Muscle of leg (tissue), 16 donors: ENCODE measurements at places on chromosomes 16 and 17. TPM values are rescaled to one million over a fixed set of nuclear protein-coding genes. Genes with fewer than 3 reads are reported as not detected.

GRCh38 chr17:50820651-50821050, 14.7 kb upstream of the WFIKKN2 start:
- DNase-seq = no peak

PSMD7 gene
- 88.8 TPM for polyA plus RNA-seq

GRCh38 chr16:82034981-82035612, at the start of gene HSD17B2:
Gene HSD17B2, plus strand, starts transcription at chr16:82035253. Its CDS starts 172 bp downstream, at chr16:82035425.
- no peak for DNase-seq

DNA sequence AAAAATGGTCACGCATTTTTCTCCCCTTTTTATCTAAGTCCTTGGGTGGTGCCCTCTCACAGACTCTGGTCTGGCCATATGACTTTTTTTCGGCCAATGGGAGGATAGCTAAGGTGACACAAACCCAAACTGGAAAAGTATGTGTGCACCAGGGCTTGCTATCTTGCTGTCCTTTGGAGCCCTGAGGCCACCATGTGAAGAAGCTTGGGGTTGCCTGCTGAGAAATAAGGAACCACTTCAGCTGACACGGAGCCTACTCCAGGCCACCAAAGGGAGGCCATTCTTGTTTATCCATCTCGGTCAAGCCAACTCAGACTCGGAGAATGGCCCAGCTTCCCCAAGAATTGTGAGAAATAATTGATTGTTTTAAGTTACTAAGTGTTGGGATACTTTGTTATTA, 111.4 kb upstream of the ZFHX3 start:
- no peak for DNase-seq

DNA sequence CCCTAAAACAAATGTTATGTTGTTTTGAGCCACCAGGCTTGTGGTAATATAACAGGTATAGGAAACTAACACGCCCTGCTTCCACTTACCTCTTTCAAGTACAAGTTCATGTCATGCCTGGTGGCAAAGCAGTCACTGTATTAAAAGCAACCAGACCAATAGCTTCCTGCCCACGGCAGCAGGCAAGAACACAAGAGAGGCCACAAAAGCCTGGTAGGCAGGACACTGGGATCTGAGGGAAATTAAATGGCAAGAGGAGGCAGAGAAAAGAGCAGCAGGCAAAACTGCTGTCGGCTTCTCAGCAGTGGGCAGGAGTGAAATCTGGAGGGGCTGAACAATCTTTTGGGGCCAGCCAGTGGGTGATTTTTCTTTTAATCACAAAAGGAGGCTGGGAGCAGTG, 2.2 kb downstream of the CYTH1 start:
- DNase-seq = no peak

- no peak for DNase-seq
Observed at GRCh38 chr16:87847467-87847784, 21.9 kb downstream of the SLC7A5 start.

FBXL16 gene
- polyA plus RNA-seq = 0.39 TPM

DNA sequence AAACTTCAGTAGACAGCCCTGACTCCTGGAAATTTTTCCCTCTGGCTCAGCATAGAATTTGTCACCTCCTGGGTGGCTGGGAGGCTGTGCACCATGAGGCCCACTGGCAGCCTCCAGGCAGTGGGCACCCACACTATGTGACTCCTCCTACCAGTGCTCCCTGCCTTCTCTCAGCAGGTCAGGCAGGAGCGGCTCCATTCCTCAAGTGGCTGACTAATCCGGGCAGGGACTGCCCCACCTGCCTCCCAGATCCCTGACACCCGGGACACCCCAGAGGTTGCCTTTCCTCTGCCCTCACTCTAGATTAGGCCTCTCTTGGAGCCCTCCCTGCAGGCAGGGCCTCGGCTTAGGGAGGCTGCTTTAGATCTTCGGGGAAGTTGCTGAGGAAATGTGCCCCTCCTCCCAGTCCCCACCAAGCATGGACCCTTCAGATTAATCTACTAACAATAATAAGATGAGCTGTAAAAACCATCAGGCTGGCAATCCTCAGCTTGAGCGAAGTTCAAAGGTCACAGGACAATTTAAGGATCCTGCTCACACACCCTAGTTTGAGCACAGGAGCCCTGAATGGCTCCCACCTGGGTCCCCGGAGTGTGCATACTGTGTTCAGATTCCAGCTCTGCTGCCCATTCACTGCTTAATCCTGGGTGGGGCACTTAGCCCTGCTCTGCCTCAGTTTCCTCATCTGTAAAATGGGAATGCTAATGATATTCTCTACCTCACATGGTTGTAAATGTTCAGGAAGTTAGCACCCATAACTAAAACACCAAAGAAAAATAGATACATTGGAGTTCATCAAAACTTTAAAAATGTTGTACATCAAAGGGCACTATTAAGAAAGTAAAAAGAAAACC, 10.0 kb upstream of the MYCBPAP start:
- DNase-seq = no peak

TP53TG3 gene
- not detected for polyA plus RNA-seq

C1QL1 gene
- 2.2 TPM for polyA plus RNA-seq

GRCh38 chr17:75959051-75959838, 18.4 kb upstream of the FBF1 start:
- no peak for DNase-seq

DNA sequence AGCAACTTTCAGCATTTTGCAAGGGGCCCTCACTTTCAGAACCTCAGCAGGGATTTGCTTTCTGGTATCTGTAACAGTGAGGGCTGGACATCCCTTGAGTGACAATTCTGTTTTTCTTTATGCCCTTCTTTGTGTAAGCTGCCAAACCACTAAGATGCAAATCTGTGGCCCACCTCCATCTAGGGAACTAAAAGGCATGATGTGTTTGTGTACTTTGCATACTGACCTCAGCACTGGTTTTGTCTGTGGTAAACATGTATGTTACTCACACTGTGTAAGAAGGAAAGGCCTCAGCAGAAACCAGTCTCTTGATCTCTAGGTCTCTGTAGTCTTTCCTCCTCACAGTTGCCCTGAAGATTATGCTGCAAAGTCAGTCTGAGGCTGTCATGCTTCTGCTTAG, 396.6 kb upstream of the DYNLRB2 start:
- DNase-seq = no peak

DNA sequence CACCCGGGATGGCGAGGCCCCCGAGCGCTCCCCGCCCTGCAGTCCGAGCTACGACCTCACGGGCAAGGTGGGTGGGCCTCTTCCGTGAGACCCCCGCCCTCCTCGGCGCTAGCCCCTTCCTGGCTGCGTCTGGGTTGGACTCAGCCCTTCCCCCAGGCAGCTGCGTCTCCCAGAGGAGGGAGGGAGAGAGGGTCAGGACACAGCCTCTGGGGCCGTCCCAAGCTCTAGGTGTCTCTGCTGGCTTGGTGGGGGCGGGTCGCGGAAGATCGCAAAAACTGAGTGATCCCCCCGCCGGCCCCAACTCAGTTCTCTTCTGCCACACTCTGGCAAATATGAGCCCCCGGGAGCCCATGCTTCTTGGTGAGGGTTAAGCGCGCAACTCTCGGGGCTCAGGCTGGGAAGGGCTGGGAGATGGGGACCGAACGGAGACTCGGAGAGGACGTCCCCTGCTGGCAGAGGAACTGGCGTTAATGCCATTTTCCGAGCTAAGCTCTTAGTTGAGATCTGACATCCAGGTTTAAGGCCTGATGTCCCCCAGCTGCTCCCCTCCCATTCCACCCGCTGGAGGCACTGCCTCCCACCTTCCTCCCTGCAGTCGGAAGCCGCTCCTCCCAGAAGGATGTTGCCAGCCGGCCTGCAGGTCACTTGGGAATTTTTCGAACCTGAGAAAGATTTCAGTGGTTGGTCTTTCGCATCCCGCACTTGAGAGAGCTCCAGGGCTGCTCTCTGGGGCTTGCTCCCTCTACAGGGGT, 419 bp downstream of the RAB37 start:
- no peak for DNase-seq

DNA sequence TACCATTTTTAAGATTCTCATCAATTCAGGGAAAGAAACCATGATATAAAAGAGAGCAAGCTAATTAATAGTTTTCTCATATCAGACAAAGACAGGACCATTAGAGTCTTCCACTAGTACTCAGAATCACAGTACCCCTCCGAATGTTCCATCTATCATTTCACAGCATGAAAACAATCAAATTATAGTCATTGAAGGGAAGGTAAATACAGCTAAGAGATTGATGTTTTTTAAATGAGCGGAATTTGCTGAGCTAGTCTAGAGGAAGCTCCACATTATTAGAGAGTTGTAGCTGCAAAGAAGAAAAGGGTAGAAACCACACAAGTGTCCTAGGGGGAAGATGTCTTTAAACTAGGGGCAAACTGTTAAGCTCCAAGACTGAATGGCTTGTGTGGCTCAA, 808.9 kb downstream of the CDH11 start:
- DNase-seq = no peak

GRCh38 chr17:4839221-4839620, 6.1 kb downstream of the MINK1 start:
- DNase-seq = no peak

DNA sequence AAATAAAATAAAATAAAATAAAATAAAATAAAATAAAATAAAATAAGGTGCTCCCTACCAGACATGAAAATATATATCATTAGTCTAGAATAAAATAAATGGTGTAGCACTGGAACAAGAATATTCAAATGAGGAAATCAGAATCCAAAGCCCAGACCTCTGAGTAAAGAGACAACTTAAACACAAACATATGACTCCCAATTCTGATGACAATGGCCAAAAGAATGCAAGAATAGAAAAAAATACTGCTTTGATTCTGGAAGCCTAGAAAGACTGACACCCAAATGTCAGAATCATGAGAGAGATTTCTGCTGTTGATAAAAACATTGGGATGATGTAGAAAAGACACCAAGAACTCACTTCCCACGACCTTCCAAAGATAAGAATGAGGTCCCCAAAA, 27.9 kb downstream of the MYOCD start:
- no peak for DNase-seq

DNA sequence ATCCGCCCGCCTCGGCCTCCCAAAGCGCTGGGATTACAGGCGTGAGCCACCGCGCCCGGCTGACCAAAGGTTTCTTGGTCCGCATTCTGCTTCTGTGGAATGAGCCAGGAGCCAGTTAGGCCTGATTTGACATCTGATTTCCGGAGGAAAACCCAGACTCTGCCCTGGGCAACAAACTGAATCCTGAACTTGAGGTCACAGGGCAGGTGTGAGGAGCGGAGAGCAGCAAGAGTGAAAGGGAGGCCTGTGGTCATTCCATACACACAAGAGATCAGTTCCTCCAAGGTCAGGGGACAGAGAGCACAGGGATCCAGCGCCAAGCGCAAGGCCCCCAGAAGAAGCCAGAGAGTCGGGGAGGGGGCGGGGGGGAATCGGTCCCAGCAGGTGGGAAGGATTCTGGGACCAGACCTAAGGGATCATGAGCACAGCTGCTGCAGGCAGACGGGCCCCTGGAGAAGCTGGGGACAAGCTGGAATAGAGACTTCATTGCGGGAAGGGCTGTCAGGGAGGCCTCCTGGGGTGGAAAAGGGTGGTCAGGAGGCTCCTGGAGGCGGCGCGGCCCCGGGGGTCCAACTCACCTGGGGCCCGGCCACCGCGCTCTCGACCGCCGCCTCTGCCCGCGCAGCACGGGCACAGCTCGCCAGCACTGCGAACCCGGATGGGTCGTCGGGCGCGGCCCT, 436 bp downstream of the SHPK start:
- no peak for DNase-seq

GRCh38 chr16:85037050-85037410, 9.4 kb downstream of the KIAA0513 start:
- DNase-seq = peak; percentile 66

C1QTNF8 gene
- not detected for polyA plus RNA-seq

- no peak for DNase-seq
Observed at GRCh38 chr16:82295290-82296201, 125.5 kb upstream of the MPHOSPH6 start.

DNA sequence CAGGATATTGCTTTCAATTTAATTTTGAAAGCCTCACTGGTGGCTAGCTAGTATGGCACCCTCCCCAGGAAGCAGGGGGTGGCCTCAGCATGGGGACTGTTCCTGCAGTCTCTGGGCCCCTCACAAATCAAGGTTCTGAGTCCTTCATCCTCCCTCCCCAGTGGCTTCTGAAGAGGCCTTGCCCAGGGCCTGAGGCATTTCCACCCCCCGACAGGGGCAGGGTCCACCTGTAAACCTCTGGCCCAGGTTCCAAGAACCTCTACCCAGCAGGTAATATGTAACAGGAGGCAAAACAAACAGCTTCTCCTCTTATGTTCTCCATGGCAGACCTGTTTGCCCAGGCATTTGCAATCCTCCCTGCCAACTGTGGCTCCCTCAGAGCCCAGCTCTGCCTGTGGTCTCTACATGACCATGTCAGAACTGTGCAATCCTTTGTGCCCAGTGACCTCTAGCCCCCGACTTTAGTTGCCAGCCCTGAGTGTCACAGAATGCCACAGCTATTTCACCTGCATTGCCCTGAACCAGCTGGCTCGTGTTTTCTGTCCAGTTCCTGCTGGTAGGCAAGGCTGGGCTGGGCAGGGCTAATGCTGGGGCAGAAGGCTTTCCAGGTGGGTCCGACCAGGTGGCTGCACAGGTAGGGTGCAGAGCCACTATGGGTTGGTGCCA, 14.3 kb downstream of the ACSF2 start:
- no peak for DNase-seq

COA3 gene
- polyA plus RNA-seq = 59.5 TPM

GRCh38 chr17:80112471-80113032, 11.2 kb downstream of the GAA start:
- no peak for DNase-seq

DNA sequence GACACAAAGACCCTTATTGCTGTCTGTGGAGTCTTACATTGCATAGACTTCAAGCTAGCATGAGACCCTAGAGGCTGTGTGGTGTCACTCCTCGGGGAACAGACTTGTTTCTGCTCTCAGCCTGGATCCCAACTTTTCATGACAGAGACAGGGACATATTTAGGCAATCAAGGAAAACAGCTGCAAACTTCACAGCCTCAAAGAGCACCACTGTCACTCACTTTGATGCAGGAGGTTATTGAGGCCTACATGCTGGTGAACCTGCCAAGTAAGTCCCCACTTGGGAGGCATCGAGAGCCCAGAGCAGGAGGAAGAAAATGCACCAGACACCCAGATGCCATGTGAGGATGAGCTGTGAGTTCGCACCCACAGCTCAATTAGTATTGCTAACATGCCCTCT, 10.3 kb downstream of the CBLN1 start:
- no peak for DNase-seq

GRCh38 chr17:40548982-40549685, 16.1 kb downstream of the CCR7 start:
- no peak for DNase-seq

HBQ1 gene
- polyA plus RNA-seq = 2.7 TPM

DNA sequence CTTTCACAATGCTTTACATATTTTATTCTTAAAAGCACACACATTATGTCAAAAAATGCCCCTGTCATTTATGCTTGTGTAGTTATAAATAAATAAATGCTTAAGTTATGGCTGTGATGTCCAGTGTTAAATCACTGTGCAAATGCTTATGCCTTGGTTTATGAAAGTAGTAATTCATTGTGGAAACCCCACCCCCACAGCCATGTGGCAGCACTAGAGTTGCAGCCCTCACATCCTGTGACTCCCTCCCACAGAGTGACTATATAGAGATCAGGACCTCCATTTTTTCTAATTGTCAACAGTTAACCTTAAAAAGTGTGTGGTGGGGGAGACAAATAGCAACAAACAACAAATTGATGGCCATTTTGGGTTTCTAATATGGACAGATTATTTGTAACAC, 2.4 kb downstream of the SKAP1 start:
- DNase-seq = no peak

- DNase-seq = peak; percentile 21
Observed at GRCh38 chr17:64385187-64386083, 5.2 kb downstream of the PECAM1 start.

GRCh38 chr17:7146115-7146514, 31.5 kb upstream of the ASGR2 start:
- DNase-seq = no peak
